Epithelial cell of prostate (primary cell): ENCODE measurements at places on chromosomes 2 and 18.

GRCh38 chr2:118240276-118240675 lies 152.0 kb downstream of the INSIG2 start:
- no peak for DNase-seq

DNA sequence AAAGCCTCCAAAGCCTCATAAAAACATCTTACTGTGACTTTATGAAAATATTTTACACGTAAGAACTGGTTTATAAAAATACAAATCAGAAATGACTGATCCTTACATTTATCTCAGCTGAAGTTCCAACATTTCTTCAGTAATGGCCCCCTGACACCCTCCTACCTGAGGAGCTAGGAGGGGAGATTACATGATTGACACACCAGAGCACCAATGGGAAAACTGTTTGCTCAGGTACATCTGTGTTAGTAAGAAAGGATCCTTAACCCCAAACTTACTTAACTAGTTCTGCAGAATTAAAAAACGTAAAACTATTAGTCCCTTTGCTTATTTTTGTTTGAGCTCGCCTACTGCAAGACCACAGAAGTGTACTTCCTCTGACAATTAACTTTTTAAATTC lies 27.0 kb downstream of the ENOSF1 start:
- no peak for DNase-seq

GRCh38 chr2:234339501-234339900 lies 157.4 kb downstream of the ARL4C start:
- DNase-seq = no peak

DNA sequence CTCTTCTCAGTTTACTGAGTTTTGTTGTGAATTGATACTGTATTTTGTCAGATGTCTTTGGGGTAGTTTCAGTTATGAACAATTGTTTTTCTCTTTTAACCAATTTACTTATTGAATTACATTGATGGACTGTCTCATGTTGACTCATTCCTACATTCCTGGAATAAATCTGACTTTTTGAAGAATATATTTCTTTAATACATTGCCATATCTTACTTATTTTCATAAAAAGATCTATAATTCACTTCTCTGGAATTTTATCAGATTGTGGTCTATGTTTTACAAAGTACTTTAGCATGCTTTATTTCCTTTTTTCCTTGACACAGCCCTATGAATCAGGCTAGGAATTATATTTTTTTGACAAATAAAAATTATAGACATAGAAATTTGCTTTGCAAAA lies 268.3 kb downstream of the PLCL1 start:
- no peak for DNase-seq

- no peak for DNase-seq
Measured at GRCh38 chr18:65527879-65528633, 222.8 kb upstream of the CDH7 start.

DNA sequence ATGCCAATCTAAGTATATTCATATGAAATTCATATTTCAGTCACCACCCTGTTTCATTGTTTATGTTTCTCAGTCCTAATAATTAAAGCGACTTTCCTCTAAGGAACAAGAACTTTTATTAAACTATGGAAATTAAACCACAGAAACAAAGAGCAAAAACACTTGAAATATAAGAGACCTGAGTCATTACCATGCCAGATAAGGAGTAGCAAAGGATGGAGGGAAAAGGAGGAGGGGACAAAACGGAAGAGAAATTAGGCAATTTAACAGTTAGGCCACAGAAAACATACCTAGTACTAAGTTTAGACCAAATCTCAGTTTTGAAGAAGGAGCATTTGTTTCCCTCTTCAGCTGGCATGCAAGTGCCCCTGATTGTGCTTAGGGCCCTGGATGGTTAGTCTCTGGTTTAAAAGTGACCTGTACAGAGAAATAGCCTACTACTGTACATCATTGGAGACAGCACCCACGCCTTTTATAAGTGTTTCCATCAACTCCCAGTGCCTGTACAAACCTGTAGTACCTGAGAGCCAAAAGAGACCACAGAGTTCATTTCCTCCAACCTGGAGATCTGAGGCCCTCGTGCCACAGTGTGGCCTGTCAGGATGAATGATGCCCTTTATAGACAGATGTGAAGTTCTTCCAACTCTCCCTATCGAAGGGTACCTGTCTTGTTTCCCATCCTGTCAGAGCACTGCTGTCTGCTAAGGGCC lies 74.5 kb downstream of the SPATS2L start:
- DNase-seq = no peak

DNA sequence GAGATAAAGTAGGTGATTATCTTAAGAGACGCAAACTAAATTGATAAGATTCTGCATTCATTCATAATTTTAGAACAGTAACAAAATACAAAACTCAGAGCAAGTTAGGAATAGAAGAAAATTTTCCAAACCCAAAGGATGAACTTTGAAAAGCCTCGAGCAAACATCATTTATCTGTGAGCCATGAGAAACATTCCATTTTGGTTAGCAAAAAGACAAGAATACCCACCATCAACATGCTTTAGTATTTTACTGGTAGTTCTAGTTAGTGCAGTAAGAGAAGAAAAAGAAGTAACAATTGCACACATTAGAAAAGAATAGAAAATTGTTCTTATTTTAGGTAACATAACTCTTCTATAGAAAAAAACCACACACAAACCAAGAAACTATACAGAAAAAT lies 291.3 kb upstream of the TCF4 start:
- no peak for DNase-seq

DNA sequence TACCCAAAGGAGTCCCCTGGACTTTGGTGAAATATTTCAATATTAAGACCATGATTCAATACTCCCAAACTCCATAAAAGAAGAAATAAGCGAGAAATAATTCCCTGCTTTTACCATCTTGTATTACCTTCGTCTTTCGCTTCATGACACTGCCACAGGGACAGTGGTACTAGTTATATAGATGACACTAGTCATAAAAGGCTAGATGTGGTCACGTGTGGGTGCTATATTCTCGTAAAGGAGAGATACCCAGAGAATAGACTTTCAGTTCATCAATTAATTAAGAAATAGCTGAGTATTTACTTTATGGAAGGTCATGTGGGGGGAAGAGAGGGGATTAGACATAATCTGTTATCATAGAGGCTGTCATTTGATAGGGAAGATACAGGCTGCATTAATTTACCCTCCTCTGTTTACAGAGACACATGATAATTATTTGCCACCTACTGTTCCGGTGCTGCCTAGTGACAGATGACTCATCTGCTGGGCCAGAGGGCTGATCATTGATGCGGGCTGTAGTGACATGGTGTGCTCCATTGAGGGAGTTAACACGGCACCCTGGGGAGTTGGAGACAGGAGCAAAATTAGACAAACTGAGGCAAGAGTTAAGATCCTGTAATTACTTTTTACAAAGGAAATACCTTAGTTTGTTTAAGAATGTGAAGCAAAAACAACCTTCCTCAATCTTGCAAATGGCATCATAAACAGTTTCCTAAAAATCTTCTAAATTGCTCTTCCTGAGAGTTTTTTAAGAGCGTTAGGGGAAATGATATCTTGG lies 78.2 kb upstream of the ITGB6 start:
- no peak for DNase-seq

DNA sequence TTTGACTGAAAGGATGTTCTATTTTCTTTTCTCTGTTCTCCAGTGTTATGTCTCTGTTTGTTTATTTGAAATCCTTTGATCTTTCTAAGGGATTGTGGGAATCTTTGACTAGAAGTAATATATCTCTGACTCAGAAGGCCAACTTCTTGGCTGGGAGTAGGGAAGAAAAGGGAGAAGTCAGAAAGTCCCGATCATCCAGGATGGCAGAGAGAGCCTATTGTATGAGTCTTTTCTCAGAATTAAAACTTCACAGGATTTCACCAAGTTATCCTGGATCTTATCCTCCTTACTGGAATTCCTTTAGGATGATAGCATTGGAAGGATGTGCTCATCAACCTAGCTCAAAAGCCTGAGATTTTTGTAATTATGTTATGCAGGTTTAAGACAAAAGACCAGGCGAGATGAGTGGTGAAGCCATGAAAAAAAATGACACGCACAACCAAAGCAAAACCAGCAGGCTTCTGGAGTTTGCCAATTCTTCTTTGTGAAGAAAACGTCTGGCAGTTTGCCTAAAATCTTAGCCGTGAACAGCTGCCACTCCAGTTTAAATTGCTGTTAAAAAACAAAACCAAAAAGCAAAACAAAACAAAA lies 383.6 kb upstream of the SMIM21 start:
- no peak for DNase-seq

GRCh38 chr2:33619028-33619427 lies 19.9 kb upstream of the FAM98A start:
- DNase-seq = no peak

DNA sequence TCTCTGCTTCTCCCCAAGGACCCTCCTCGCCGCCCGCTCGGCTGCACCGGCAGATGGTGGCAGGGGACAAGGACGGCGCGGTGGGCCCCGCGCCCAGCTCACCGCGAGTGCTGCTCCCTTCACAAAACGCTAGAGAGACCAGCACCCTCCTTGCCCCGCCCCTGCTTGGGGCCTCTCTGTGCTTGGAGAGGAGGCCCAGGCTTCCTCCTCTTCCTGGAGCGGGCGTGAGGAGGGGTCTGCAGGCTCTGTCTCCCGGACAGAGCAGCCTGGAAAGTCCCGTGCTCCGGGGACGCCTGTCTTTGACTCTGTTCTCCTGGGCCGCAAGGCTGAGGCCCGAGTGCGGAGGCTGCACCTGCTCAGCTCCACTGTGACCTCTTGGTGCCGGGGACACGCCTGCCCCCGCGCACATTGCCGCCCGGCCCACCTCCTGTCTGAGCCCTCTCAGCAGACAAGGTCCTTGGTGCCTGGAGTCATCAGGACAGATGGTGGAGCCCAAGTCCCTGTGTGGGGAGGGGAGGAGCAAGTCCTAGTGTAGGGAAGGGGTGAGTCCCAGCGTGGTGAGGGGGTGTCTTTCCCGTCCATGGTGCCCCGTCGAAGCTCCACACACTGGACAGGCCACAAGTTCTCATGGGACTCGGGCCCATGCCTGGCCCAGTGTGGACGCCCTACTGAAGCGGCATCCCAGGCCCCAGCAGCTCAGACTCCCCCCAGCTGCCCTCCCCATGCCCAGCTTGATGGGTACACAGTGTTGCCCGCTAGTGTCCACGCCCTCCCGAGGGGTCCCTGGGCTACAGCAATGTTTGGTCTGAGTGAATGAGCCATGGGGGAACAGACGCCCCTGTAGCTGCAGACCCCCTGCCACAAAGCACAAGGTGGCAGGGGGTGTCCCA lies 33.8 kb downstream of the RTP5 start:
- no peak for DNase-seq

- DNase-seq = no peak
Measured at GRCh38 chr2:65227020-65227455, 593 bp upstream of the ACTR2 start.

DNA sequence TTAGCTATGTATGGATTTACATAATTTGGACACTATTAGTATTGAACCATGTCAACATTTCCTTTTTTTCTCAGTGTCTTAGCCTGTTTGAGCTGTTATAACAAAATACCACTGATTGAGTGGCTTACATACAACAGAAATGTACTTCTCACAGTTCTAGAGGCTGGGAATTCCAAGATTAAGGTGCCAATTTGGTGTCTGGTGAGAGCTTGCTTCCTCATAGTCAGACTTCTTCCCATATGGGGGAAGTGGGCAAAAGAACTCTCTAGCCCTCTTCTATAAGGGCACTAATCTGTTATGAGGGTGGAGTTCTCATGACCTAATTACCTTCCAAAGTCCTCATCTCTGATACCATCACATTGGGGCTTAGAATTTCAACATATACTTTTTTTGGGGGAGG lies 12.6 kb downstream of the ZNF804A start:
- DNase-seq = no peak

DNA sequence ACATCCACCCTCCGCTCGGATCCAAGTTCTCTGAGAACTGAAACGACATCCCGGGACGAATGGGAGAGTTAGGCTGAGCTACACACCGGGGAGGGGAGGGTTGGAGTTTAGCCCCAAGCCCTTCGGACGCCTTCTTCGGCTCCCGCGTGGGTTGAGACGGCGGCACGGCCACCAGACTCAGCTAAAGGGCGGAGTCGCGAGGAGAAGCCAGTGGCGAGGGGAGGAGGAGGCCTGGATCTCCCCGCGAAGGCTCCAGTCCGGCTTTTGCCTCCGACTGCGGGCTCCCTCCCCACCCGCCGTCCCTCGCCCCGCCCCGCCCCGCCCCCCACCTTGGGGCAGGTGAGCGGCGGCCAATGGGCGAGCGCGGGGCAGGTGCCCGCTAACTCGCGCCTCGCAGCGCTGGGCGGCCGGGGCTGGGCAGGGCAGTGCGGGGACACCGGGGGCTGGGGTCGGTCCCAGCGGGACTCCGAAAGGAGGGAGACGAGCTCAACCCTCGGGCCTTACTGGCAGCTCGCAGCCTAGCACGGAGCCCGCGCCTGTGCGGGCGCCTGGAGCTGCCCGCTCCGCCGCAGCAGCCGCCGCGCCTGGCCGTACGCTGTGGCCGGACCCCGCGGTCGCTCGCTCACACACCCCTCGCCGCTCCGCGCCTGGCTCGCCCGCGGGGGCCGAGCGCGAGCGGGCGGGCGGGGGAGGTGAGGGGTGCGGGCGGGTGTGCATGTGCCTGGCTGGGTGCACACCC lies at the start of gene EMX1:
TSS of gene EMX1 (plus strand) at position 382 of the 739 bp plus-strand sequence. CDS start at position 716, 334 bp downstream.
- DNase-seq = peak; percentile 24

- no peak for DNase-seq
Measured at GRCh38 chr2:11376071-11376470, 31.6 kb upstream of the ROCK2 start.

- no peak for DNase-seq
Measured at GRCh38 chr2:151716721-151717120, 17.6 kb downstream of the NEB start.

- no peak for DNase-seq
Measured at GRCh38 chr2:208306291-208306690, 40.2 kb downstream of the PIKFYVE start.

DNA sequence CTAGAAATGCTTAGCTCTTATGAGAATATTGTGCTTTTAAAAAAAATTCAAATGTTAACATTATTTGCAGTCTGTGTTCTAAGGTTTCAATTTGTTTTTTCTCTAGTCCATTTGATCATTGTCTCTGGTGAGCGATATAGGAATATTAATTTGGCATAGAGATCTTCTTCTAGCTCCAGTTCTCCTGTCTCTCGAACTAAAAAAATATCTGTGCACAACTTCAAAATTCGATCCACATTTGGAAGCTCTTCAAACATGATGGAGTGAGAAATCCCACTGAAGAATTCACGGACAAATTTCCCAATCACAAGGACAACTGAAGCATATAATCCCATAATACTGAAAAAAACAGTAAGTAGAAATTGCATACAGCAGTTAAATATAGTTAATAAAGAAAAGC lies 145.6 kb downstream of the NAPG start:
- DNase-seq = no peak

DNA sequence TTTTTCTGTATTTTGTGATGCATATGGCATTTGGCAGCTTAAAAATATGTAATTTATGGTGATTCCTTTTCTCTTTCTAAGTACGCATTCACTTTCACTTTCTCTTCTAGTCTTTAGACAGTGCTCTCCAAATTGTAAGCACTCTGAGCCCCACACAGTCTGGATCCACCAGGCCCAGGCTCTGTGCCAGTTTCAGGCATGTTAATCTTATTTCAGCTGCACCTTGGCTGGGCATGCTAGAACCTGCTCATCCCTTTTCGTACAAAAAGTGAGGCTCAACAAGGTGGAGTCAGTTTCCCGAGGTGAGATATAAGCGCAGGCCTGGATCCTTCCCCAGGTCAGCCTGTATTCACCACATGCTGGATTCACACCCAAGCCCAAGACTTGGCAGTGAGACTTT lies 203.9 kb downstream of the MTX2 start:
- peak; percentile 92 for DNase-seq

GRCh38 chr2:224312741-224313140 lies 89.2 kb downstream of the FAM124B start:
- DNase-seq = no peak

GRCh38 chr18:55385770-55386169 lies 202.2 kb downstream of the TCF4 start:
- no peak for DNase-seq
